NCI-H460 (cell line): ENCODE measurements at places on chromosomes 13 and 19. TPM values are rescaled to one million over a fixed set of nuclear protein-coding genes. Genes with fewer than 3 reads are reported as not detected.

GRCh38 chr13:67097892-67098452 lies 132.2 kb downstream of the PCDH9 start:
- no peak for DNase-seq

DNA sequence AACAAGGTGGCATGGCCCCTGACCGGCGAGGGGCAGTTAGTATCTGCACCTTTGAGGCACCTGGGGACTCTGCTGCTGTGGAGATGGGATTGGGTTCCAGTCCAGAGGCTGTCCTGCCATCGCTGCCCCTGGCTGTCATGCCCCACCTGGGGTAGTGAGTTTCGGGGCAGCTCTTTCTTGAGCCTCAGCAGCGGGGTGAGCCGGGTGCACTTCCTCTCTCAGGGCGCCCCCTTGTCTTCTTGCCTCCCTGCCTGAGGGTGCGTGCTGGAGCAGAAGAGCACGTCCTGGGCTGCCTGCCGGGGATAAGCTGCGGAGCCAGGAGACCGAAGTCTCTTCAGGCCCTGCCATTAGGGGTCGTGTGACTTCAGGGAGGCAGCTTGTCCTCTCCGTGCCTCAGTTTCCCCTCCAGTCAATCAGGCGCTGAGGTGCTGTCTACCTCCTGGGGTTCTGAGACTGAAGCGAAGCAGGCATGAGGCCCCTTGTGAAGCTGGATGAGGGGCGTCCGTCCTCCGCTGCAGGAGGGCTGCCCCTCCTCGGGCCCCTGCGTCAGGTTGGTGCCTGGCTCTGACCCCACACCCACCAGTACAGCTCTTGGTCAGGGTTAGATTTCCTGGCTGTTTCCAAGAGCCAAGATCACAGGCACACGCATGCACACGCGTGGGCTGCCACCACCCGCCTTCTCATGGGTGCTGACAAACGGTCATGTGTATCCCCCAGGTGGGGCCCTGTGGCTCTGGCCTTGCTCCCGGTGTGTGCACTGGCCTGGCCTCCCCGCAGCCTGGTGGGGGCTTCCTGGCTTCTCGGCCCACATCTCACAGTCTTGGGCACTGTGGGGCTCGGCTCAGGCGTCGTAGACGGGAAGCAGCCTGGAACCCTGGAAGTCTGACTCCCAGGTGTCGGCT lies 8.3 kb downstream of the GNA11 start:
- DNase-seq: no peak

DNA sequence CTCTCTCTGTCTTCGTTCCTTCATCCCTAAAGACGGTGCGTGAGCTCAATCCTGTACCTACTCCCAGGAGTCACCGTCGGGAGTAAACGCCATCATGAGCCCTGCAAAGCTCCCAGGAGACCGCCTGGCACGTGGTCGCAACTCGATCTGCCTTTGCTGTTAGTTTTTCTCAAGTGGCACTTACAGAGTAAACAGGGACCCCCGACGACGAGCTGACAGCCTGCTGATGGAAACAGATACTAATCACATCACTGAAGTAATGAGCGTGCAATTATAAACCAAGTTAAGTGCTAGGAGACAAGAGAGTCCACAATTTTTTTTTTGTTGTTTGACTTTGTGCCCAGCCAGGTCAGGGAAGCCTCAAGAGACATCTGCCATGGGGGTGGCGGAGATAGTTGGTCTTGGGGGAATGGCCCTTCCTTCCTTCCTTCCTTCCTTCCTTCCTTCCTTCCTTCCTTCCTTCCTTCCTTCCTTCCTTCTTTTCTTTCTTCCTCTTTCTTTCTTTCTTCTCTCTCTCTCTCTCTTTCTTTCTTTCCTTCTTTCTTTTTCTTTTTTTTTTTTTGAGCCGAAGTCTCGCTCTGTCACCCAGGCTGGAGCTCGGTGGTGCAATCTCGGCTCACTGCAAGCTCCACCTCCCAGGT lies 23.6 kb downstream of the CACNG6 start:
- no peak for DNase-seq

DNA sequence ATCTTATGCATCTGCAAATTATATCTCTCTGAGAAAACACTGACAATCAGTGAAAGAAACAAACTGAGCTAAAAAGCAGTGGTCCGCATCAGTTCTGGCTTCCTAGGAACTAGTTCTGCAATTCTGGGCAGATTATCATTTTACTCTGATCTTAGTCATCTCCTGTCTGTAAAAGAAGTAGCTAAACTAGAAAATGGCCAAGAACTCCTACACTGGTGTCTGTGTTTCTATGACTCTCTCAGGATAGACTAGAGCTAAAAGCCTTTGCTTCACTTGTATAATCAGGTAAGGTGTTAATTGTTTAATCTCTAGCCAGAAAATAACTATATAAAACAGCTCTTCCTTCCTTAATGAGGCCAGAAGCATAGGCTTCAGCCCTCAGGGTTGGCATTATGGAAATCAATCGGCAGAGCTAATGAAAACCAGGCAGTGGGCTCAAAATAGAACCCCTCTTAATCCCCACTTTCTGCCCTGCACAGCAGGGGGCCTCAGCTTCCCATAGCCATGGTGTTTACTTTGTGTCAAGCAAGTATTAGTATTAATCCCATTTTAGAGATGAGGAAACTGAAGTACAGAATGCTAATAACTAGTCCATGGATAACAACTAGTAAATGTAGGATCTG lies 459.2 kb downstream of the FGF14 start:
- no peak for DNase-seq

Gene DDX39A
- 85.6 and 89.1 TPM in 2 replicates for total RNA-seq

Gene TMEM38A
- 0.40 and 0.94 TPM in 2 replicates for total RNA-seq

GRCh38 chr19:31512181-31512970 lies 163.1 kb upstream of the TSHZ3 start:
- DNase-seq: no peak

- DNase-seq: no peak
Observed at GRCh38 chr13:76775088-76775740, 111.0 kb downstream of the KCTD12 start.

DNA sequence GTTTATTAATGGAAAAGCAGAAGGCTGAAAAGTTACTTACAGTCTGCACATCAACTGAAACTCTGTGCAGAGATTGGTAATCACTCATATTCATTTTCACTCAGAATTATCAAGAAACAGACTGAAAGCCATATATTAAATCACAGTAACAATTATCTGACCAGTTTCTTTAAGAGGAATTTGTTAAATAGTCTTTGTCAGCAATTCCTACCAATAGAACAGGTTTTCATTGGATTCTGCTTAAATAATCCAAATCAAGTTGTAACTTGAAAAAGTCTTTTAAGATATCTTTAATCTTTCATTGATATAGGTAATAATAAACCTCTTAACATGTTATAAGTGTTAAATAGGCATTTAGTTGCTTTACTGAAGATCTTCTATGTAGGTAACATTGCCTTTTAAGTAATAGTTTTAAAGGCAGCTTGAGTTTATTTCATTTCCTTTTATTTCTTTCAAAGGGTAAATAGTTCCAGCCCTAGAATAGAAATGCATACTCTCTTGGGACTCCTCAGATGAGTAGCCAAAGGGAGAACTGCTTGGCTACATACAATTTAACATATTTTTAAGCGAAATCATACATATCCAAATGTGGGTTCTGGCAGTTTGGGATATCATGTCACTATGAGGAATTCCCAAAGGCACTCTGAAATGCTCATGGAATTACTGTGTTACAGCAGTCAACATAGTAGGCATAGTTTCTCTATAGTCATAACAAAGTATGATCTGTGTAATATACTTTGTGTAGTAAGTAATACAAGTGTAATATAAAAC lies 326.0 kb upstream of the SPRY2 start:
- DNase-seq: no peak

- DNase-seq: no peak
Observed at GRCh38 chr19:38464421-38465082, 31.1 kb downstream of the RYR1 start.

DNA sequence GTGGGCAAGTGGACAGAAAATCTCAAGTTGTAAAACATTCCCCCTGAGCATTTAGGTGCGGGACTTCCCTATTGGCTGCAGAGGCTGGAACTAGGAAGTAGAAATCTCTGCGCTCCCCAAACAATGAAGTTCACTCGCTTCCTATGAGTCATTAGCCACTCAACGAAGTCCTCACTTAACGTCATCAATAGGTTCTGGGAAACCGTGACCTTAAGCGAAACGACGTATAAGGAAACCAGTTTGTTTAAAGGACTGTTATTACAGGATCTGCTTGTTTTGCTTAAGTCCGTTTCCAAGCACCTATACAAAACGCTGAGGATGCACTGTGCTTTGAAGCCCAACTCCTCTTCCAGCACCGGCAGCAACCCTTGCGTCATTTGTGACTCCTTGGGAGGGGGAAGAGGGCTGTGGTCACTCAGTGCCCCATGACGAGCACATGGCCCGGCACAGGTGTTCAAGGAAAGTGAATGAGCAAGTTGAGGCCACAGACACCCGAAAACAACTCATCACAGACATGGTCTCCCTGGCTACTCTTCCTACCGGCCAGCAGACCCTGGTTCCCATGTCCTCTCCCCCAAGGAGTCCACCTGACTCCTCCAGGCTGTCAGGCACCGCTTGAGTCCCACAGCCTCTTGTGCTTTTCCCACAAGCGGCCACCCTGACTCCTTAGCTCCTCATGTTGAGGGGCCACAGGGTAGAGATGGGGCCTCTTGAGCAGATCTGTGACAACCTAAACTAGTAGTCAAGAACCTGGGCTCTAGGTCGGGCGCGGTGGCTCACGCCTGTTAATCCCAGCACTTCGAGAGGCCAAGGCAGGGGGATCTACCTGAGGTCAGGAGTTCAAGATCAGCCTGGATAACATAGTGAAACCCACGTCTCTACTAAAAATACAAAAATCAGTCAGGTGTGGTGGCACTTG lies 4.8 kb downstream of the RPS16 start:
- peak; percentile 96 for DNase-seq

Gene MEIOSIN
- not detected in 2 replicates for total RNA-seq

- peak; percentile 46 for DNase-seq
Observed at GRCh38 chr13:112443995-112444311, 67.8 kb downstream of the SPACA7 start.

Gene CCDC61
- 1.5 and 3.7 TPM in 2 replicates for total RNA-seq

GRCh38 chr19:54096617-54097106 lies 3.9 kb downstream of the OSCAR start:
- DNase-seq: peak; percentile 46

Gene SIGLEC9
- total RNA-seq: not detected in 2 replicates

GRCh38 chr13:97921176-97921816 lies 32.2 kb upstream of the IPO5 start:
- no peak for DNase-seq

Gene CGB8
- not detected in 2 replicates for total RNA-seq

- no peak for DNase-seq
Observed at GRCh38 chr13:112434032-112434431, 57.9 kb downstream of the SPACA7 start.

Gene ZNF837
- 0.30 and 0.78 TPM in 2 replicates for total RNA-seq

Gene ZNF136
- total RNA-seq: 3.7 and 3.9 TPM in 2 replicates

- no peak for DNase-seq
Observed at GRCh38 chr19:17180997-17181702, 34.0 kb upstream of the USE1 start.

GRCh38 chr19:38744298-38744681 lies at the start of gene CAPN12:
Gene CAPN12 (minus strand): TSS chr19:38744474. CDS start chr19:38744165, 309 bp downstream.
- no peak for DNase-seq

DNA sequence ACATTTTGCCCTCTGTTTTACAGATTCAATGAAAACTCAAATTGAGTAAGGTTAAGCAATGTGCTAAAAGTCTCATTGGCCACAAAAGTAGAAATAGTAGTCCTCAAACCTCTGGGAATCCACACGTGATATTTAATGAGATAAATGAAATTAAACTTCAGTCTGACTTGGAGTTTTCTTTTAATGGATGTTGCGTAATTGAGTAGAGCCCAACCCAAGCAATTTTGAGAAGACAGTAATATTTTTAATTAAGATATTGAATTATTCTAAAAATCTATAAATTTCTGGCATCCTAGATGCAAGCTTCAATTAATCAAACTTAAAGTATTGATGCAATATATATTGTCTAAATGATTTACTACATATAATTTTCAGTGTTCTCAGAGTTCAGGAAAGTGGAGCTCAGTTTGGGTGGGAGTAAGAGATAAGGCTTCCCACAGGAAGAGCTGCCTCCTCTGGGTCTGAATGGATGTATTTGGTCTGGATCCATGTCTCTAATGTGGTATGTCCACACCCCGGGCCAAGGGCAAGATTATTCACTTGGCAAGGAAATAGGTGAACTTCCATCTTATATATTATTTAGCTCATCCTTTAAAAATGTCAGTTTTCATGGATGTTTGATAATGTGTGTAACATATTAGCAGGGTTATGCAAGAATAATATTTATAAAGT lies 6.9 kb downstream of the MBNL2 start:
- DNase-seq: no peak

- no peak for DNase-seq
Observed at GRCh38 chr19:5542665-5543064, 25.1 kb downstream of the TINCR start.

DNA sequence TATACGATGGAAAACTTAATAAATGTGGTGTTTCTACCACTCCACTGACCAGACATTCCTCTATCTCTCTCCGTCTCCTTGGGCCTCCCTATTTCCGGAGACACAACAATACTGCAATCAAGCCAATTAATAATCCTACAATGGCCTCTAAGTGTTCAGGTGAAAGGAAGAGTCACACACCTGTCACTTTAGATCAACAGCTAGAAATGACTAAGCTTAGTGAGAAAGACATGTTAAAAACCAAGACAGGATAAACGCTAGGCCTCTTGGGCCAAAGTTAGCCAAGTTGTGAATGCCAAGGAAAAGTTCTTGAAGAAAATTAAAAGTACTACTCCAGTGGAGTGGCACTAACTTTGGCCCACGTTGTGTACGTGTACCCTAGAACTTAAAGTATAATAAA lies 22.5 kb downstream of the ZDHHC20 start:
- no peak for DNase-seq
